NCI-H2029 (cell line): ENCODE measurements at places on chromosomes 3 and 15.

GRCh38 chr3:161212906-161213305 lies 8.2 kb upstream of the NMD3 start:
- no peak for DNase-seq

DNA sequence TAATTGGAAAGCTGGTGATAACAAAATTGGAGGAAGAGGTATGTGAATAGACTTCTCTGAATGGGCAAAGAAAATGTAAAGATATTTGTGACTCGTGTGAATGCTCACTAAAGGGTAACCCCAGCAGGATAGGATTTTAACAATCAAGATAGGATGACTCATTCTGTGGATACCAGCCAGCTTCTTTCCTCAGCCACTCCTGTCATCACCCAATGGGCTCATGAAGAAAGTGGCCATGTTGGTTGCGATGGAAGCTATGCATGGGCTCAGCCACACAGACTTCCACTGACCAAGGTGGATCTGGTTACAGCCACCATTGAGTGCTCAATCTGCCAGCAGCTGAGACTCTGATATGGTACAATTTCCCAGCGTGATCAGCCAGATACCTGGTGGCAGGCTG lies 40.9 kb downstream of the STRIT1 start:
- DNase-seq: no peak

GRCh38 chr15:88326924-88327323 lies 70.4 kb upstream of the NTRK3 start:
- no peak for DNase-seq

- no peak for DNase-seq
These were observed 56.0 kb upstream of the MITF start for GRCh38 chr3:69683082-69683806.

GRCh38 chr3:377158-377561 lies 180.6 kb downstream of the CHL1 start:
- peak; percentile 14 for DNase-seq
